B cell (primary cell): ENCODE measurements at places on chromosomes 6 and 20.
A peak's percentile ranks its signal among the peaks of the same experiment; 100 is the strongest.

DNA sequence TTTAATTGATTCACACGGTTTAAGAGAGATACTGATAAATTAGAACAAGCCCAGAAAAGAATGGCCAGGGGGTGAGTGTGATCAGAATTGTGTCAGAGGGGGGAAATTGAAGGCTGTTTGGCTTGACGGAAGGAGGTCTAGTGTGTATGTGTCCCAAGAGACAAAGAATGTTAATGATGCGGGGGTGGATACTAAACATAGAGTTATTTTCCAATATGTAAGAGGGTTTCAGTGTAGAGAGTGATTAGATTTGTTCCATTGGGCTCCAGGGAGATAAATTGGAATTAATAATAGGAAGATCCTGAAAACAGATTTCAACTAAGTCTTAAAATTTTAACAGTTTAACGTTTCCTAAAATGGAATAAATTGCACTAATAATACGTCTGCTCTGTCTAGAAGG is 38.1 kb upstream of the UTRN start:
- no peaks in the 10 kb centered on the region for H3K4me1 ChIP-seq
- no peak overlapping the region for H3K27ac ChIP-seq
- no peak for DNase-seq
- H3K4me3 ChIP-seq: no peak overlapping the region

DNA sequence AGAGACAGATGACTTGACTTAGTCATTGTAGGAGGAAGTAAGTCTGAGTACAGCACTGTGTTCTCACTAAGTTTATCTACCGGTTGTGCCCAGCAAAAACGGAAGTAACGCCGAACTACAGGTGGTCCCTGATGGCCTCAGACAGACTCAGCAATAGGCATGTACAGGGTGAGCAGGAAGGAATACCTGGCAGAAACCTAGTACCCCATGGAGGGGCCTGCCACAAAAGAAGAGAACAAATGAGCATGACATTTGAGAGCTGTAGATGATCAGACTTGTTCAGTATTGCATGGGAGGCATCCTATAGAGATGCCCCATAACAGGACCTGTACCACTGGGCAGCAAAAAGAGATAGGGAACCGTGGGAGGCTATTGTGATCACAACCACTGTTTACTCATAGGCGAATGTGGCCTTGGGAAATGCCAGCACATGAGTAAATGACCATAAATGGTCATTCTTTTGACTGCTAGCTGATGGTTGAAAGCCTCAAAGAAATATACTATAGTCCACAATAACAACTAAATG is 106.4 kb upstream of the TAB2 start:
- peaks cover 28% of the 10 kb centered on the region for H3K4me1 ChIP-seq
- H3K4me3 ChIP-seq: peak overlapping the region; percentile 8
- DNase-seq: peak; percentile 72
- no peaks in the 10 kb centered on the region for H3K36me3 ChIP-seq
- peak overlapping the region; percentile 38 for H3K27ac ChIP-seq
- no peaks in the 10 kb centered on the region for H3K27me3 ChIP-seq

DNA sequence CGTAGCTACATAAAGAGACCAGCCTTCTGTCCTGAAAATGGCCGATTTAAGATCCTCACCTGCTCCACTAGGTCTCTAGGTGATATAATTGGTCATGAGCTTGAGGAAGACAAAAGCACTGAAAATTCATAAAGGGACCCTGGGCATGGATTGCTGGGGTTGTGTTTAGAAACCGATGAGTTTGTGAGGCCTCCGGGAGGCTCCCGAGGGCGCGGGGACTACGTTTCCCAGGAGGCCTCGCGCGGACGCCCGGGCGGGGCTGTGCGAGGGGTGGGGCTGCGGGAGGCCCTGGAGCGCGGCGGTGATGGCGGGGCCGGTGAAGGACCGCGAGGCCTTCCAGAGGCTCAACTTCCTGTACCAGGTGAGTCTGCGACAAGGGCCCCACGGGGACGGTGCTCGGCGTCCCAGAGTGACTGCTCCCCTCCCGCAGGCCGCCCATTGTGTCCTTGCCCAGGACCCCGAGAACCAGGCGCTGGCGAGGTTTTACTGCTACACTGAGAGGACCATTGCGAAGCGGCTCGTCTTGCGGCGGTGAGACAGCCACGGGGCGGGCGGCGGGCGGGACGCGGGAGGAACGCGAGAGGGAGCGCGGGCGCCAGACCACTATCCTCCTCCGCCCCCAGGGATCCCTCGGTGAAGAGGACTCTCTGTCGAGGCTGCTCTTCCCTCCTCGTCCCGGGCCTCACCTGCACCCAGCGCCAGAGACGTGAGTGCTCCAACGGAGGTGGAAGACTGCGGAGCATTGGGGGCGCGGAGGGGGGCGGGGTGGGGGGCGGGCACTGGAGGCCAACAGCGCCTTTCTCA is at the start of gene RPP21:
RPP21 (plus strand) TSS at position 289 of the 804 bp plus-strand sequence; CDS start at position 305, 16 bp downstream.
- no peaks in the 10 kb centered on the region for H3K27me3 ChIP-seq
- peaks cover 7% of the 10 kb centered on the region for H3K36me3 ChIP-seq
- peak within 1 kb of the TSS; percentile 98 for H3K4me3 ChIP-seq
- peak within 1 kb of the TSS; percentile 75 for H3K27ac ChIP-seq
- H3K4me1 ChIP-seq: peaks cover 30% of the 10 kb centered on the region

GRCh38 chr6:61649845-61650244 is 636.2 kb downstream of the KHDRBS2 start:
- H3K27me3 ChIP-seq: no peaks in the 10 kb centered on the region
- no peak overlapping the region for H3K4me3 ChIP-seq
- no peaks in the 10 kb centered on the region for H3K36me3 ChIP-seq
- H3K4me1 ChIP-seq: no peaks in the 10 kb centered on the region
- DNase-seq: no peak
